Thoracic aorta (tissue), 2 donors: ENCODE measurements at places on chromosomes 6 and 20.

DNA sequence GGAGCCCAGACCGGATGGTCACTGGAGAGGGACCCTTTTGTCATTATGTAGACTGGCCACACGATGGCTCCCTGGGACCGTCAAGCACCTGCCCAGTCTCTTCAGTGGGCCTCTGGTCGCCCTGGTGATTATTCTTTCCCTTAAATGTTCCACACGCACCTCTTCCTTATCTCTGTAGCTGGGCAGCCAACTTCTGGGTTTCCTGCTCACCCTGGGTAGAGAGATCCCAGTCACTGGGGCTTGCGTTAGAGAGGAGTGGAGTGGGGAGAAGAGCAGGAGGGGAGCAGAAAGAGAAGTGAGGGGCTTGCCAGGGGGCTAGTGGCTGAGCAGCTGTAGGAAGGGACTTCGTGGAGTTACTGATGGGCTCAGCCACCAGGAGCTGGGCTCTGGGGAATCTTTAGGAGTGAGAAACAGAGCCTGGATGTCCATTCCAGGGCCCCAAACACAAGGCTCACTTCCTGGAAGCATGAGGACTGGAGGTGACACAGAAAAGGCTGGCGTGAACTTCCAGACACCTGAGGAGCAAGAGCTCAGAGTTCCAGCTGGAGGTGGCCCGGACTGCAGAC is 150.1 kb downstream of the DHX35 start:
- no peak overlapping the region for H3K4me3 ChIP-seq
- H3K27ac ChIP-seq: no peak overlapping the region
- no peaks in the 10 kb centered on the region for H3K27me3 ChIP-seq

DNA sequence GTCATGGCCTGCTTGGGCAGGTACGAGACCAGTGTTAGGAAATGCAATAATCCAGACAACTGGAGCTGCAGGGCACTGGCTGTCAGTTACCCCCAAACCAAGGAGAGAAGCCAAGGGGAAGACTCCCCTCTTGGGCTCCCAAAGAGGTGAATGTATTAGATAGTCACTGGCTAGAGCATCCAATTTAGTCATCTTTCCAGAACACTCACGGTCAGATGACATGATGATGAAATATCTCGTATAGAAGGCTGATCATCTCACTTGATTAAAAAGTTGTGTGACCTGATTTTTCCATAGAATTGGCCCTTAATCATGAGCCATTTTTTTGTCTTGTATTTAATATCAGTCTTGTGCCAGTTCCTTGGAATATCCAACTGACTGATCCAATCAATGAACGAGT is 40.7 kb downstream of the SLC22A3 start:
- DNase-seq: no peak
- H3K27ac ChIP-seq: peak overlapping the region; percentile 73
- no peaks in the 10 kb centered on the region for H3K27me3 ChIP-seq
- peaks cover 28% of the 10 kb centered on the region for H3K4me1 ChIP-seq

DNA sequence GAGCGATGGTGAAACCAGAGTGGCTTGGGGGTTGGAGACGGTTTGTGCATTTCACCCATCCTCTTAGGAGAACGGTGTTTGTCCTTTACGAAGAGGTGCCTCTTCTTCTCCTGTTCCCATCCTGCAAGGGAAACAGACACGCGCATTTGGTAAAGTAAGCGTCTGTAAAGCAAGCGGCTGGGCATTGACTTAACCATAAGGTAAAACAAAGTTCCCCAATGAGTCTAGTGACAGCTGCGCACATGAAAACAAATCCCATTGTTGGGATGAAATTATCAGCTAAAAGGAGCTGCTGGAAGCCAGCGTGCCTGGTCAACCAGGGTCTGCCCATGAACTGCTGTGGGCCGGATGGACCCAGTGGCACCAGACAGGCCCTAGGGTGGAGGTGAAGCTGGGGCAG is 5.8 kb downstream of the BHLHE23 start:
- DNase-seq: no peak
- no peak overlapping the region for H3K27ac ChIP-seq
- no peaks in the 10 kb centered on the region for H3K36me3 ChIP-seq
- peaks cover 2% of the 10 kb centered on the region for H3K4me1 ChIP-seq
- peaks cover 13% of the 10 kb centered on the region for H3K27me3 ChIP-seq

DNA sequence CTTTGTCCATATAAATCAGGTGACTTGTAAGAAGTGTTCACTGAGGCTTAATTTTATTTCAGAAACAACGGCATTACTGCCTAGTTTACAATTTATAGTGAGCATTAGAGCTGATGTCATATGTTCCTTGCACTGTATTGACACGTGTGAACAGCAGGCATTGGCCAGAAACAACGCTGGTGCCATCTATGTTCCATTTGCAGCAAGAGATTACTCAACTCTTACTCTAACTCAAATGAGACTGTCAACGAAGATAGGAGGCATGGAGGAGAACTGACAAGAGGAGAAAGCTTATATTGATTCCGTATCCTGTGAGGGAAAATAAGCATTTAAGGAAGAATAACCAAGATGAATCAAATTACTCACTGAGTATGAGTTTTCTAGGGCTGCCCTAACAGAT is 48.4 kb downstream of the MTFR2 start:
- DNase-seq: no peak
- no peaks in the 10 kb centered on the region for H3K36me3 ChIP-seq
- no peak overlapping the region for H3K4me3 ChIP-seq
- H3K27me3 ChIP-seq: no peaks in the 10 kb centered on the region
- H3K27ac ChIP-seq: no peak overlapping the region
- no peaks in the 10 kb centered on the region for H3K4me1 ChIP-seq

- no peaks in the 10 kb centered on the region for H3K4me1 ChIP-seq
- DNase-seq: no peak
- no peaks in the 10 kb centered on the region for H3K36me3 ChIP-seq
- H3K27ac ChIP-seq: no peak overlapping the region
- H3K27me3 ChIP-seq: no peaks in the 10 kb centered on the region
These were observed 48.7 kb upstream of the MYLIP start for GRCh38 chr6:16080204-16080603.

DNA sequence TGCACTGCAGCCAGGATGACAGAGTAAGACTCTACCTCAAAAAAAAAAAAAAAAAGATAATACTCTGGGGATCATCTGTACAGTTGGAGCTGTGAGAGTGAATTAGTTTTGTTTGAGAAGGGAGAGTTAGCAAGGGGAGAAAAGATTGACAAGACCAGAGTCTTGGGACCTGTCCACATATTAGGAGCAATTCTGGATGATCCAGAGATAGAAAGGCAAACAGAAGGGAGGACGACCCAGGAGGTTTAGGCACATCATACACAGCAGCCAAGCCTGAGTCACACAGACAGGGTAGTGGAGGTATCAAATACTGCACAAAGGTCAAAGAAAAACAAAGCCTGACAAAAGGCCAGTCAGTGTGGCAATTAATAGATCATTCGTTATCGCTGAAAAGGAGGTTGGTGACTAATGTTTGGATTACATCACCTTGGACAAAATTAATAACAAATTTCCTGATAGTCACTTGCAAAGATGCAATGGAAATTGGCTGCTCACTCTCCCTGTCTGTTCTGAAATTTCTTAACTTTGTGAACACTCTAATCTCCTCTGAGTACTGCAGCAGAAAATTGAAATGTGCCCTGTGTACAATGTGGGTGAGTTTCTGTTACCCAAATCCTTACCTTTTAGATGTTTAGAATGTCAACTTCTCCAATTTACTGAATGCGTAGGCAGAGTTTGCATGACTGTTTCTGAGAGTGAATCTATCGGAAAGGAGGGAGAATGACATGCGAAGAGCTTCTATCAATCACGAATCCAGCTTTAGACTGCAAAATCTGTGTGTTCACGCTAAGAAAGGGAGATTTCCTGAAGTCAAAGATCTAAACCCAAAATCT is 105.4 kb downstream of the TSHZ2 start:
- no peaks in the 10 kb centered on the region for H3K36me3 ChIP-seq
- no peak overlapping the region for H3K27ac ChIP-seq
- H3K27me3 ChIP-seq: no peaks in the 10 kb centered on the region
- H3K4me3 ChIP-seq: no peak overlapping the region
- DNase-seq: no peak

GRCh38 chr20:48620507-48621375 is 207.1 kb downstream of the PREX1 start:
- DNase-seq: peak; percentile 23
- H3K4me3 ChIP-seq: peak overlapping the region; percentile 59
- no peaks in the 10 kb centered on the region for H3K27me3 ChIP-seq
- H3K36me3 ChIP-seq: peaks cover 8% of the 10 kb centered on the region
- no peak overlapping the region for H3K27ac ChIP-seq

DNA sequence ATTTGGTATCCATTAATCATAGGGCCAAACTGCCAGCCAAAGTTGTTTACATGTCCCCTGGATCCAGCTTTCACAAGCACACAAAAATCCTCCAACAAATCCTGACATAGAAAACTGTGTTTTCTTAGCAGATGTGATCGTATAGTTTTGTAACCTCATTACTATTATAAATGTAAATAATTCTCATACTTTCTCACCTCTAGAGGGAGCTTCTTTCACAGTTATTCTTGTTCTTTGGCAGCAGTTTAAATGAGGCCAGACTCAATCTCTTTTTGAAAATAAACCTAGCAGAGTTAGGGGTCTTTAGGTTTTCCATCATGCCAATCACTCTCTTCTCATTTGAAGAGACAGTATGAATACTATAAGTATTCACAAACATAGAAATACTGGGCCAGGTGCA is 17.0 kb upstream of the ZNF318 start:
- no peaks in the 10 kb centered on the region for H3K36me3 ChIP-seq
- H3K4me3 ChIP-seq: no peak overlapping the region
- H3K27ac ChIP-seq: no peak overlapping the region
- H3K4me1 ChIP-seq: no peaks in the 10 kb centered on the region

DNA sequence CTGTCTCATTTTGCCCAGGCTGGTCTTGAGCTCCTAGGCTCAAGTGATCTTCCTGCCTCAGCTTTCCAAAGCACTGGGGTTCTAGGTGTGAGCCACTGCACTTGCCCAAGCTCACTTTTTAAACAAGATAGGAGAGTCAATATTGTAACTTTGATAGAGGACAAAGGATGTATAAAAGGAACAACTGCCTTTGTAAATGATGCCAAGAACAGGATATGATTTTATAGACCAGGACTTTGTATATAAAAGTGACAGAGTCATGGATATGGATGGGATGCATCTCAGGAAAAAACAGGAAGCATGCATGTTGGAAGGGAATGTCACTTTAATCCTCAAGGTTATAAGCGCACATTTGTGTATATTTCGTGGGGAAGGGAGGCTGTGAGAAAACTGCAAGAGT is 338.4 kb downstream of the PRL start:
- no peaks in the 10 kb centered on the region for H3K27me3 ChIP-seq
- H3K4me1 ChIP-seq: peaks cover 9% of the 10 kb centered on the region
- H3K36me3 ChIP-seq: no peaks in the 10 kb centered on the region
- H3K4me3 ChIP-seq: no peak overlapping the region
- no peak for DNase-seq

DNA sequence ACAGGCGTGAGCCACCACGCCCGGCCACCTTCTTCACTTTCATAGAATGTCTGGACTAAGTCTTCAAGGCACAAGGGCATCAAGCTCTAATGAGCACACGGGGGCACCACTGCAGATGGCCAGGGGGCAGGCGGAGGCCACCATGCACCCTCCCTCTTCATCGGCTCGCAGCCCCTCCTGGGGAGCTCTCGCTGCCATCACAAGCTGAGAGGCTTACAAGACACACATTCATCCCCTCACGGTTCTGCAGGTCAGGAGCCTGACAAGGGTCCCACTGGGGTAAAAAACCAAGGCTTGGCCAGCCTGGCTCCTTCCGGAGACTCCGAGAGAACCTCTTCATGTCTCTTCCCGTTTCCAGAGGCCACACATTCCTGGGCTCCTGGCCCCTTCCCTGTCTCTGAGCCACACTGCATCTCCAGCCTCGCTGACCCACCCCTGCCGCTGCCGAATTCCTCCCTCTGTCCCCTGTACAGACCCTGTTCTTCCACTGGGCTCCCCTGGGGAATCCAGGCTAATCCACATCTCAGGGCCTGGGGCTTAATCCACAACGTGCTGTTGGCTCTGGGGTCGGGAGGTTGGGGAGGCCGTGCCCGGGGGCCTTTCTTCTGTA is 19.8 kb downstream of the DLL1 start:
- no peak for DNase-seq
- no peaks in the 10 kb centered on the region for H3K36me3 ChIP-seq
- no peaks in the 10 kb centered on the region for H3K27me3 ChIP-seq

DNA sequence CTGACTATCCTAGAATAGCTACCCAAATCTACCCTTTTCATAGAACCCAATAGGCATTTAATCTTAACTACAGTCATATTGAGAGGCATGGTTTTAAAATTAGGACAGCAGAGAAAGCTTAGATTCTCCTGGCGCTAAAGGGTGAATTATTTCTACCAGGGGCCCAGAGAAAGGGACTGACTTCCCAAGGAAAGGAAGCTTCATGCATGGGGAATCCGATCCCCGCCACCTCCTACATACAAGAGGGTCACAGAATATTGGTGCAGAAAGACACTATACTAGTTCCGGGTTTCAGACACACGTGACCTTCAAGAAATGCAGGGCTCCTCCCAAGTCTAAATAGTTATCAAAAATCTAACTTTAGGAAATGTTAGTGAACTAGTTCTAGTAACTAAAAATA is 130.9 kb downstream of the PRKN start:
- H3K27ac ChIP-seq: no peak overlapping the region
- no peak overlapping the region for H3K4me3 ChIP-seq
- H3K4me1 ChIP-seq: no peaks in the 10 kb centered on the region
- no peak for DNase-seq
- H3K27me3 ChIP-seq: no peaks in the 10 kb centered on the region

DNA sequence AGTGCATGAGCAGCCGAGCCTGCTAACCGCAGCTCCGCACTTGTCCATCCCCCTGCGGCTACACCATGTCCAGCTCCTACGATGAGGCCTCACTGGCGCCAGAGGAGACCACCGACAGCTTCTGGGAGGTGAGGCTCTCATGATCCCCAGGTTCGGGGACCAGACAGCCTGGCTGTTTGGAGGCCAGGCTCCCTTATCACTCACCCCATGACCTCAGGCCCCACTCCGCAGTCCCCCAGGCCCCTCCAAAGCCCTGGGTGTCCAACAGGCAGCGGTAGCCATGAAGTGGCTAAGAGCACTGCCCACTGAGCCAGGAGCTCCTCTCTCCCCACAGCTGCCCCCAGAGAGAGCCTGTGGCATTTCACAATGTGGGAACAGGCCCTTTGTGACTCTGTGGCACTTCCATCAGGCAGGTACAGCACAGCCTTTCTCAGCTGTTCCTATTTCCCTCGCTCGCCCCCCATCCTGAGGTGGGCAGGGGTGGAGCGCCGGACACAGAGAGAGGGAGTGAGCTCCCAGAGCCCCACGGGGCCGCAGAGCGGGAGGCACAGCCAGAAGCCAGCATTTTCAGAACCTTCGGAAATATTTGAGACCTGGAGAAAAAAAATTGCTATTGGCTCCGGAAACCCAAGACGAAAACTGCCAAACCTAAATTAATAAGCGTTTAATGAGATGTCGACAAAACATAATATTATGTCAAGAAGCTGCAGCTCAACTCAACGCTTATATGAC is 29.7 kb downstream of the SPDEF start:
- no peaks in the 10 kb centered on the region for H3K27me3 ChIP-seq
- peak overlapping the region; percentile 54 for H3K27ac ChIP-seq
- DNase-seq: no peak
- peak overlapping the region; percentile 61 for H3K4me3 ChIP-seq
- peaks cover 10% of the 10 kb centered on the region for H3K4me1 ChIP-seq
